ENCODE measurements at places on chromosomes 5 and 9.
A peak's percentile ranks its signal among the peaks of the same experiment; 100 is the strongest.

DNA sequence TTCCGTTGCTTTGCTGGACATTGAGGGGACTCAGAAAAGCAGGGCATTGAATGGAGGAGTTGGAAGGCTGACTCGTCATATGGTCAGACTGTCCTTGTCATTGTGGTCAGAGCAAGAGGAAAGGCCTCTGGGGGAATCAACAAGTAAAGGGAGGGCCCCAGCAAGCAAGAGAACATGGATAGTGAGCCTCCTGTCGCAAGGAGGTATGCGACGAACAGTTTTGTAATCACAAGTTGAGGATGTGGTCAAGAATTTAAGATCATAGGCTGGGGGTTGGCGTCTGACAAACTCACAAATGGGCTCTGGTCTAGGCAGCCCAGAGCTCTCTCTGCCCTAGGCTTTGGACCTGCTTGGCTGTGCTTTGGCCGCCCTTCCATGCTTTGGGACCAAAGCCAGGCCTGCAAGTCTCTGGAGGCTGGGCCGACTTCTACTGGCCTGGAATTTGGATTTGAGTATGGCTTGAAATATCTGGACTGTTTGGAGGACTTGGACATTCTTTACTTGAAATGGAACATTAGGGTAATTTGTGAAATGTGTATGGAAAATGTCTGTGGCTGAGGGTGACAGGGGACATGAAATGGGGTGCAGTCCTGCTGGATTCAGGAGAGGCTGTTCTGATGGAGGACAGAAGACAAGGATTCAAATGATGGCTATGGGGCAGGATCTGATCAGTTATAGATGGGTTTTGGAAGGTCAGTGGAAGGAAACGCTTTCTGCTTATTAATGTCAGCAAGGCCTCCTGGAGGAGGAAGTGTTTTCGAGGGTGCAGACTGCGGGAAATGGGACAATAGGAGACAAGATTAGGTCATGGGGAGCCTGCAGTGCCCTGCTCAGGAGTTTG, 19.2 kb upstream of the NDST1 start:
- no peak for DNase-seq

DNA sequence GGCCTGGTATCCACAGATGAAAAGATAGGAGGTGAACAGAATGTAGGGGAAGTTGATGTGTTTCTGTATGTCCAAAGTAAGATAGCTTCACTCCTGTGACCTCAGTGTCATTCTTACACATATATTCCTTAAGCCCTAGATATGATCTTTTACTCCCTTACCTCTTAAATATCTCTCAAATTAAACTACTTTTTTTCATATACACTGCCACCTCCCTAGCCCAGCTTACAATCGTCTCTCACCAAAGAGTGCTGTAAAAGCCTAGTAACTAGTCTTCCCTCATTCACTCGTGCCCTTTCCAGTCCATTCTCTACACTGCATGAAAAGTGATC, 5.3 kb downstream of the DNAI1 start:
- no peak for DNase-seq

- DNase-seq, result no peak
Observed at GRCh38 chr5:133091034-133091433, 39.2 kb downstream of the HSPA4 start.

DNA sequence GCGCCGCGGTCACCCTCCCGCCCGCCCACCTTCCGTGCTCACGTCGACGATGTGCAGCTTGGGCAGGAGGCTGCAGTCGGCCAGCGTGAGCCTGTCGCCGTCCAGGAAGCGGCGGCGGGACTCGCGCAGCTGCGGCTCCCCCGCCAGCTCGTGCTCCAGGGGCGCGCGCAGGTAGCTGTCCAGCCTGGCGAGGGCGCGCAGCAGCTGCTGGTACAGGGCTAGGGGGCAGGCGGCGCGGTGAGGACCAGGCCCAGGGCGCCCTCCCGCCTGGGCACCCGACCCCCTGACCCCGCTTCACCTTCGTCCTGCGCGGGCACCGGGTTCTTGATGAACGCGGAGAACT, 1.5 kb downstream of the CLIC3 start:
- DNase-seq, result no peak

DNA sequence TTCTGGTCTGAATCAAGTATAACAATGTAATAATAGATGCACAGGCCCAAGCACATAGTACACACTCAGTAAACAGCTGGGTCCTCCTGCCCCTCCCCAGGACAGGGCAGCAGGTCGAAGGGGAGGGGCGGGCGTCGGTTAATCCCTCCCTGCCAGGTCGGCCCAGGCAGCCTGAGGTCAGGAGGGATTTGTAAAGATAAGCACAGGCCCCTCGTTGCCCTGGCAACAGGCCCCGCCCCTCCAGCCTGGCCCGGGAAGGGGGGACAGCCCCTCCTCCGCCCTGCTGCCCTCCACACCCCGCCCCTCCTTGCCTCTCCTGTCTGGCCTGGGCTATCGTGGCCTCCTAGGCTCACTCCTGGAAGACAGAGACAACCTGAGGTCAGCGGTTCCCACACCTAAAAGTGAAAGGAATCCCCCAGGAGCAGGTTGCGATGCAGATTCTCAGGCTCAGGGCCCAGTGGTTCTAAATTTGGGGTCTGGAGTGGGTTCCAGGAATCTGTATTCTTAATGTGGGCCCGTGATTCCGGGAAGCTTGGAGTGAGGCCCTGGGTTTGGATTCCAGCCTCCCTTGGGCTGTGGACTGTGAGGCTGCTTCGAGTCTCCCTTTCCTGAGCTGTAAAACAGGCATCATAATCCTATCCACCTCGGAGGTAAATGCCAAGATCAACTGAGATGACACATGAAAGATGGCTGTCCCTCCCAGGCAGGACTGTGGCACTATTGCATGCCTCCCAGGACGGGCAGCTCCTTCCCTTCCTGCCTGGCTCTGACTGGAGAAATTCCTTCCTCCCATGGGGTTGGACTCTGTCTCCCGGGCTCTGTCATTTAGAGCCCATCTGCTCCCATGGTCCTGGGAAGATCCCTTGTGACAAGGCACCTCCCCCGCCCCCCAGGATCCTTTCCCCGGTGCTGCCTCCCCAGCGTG, 4.4 kb downstream of the CRB2 start:
- DNase-seq, result peak; percentile 14

DNA sequence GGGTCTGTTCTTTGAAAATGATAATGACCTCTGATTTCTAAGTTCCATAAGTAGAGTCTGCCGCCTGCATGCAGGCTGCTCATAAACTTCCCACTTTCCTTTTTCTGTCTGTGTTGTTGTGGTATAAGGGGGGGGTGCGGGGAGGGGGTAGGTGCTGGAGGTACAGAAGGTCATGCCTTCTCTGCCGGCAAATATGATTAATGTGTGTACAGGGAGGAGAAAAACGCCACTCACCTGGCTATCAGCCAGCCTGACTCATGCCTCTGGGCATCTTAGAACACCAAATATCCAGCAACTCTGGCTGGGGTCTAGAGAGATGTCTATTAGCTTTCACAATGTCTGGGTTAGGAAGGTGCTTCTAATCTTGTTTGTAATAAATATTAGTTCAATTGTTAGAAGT, 128.3 kb downstream of the EFNA5 start:
- no peak for DNase-seq

GRCh38 chr5:31894141-31894540, 255.2 kb downstream of the PDZD2 start:
- DNase-seq, result no peak

GRCh38 chr5:104539618-104540350, 977.2 kb upstream of the NUDT12 start:
- DNase-seq, result no peak

DNA sequence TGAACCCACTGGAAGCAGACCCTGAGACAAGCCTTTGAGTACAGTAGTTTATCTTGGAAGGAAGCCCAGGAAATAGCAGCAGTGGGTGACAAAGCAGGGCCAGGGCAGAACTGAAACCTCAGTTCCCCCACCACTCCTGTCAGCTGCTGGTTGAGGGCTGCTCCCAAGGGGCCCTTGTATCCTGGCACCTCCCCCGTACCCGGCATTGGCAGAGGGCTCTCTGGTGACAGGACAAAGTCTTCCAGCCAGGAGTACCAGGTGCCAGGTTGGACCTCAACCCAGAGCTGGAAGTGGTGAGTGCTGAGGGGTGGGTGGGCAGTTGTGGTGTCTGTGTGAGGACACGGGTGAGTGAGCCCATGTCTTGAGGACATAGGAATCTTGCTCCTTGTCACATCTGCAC, 123.3 kb downstream of the PHF2 start:
- DNase-seq, result no peak

GRCh38 chr5:179618923-179619554, 4.4 kb downstream of the HNRNPH1 start:
- no peak for DNase-seq

Data from CD4-positive, alpha-beta T cell (primary cell).